Transverse colon (tissue), 4 donors: ENCODE measurements at places on chromosomes 1 and 21. TPM values are rescaled to one million over a fixed set of nuclear protein-coding genes. Genes with fewer than 3 reads are reported as not detected.

GRCh38 chr1:79604490-79605198, 598.1 kb upstream of the ADGRL4 start:
- DNase-seq, result no peak

DNA sequence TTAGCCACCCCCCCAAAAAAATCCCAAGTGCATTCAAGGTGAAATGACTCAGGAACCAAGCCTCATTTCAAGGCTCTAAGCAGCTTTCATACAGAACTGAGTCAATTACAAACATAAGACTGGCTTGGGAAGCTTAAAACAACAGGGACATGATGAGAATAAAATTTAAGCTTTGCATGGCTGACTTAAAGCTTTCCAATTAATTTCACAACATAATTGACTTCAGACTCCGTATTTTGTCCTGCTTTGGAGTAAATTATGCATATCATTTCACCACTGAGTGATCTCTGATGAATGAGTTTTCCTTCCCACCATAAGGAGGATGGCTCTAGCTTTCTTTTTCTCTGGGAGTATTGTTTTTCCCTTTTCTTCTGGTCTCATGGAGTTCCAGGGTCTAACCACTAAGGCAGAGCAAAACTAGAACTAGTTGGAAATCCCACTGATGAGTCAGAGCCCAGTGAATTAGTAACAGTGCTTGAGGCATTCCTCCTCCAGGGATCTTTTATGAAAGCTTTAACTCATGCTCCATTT, 72.8 kb downstream of the XCL2 start:
- no peak for DNase-seq

GRCh38 chr21:34094949-34095348, 21.6 kb downstream of the MRPS6 start:
- no peak for DNase-seq

ORC1 gene
- 1.7 TPM for total RNA-seq

SPRR4 gene
- not detected for total RNA-seq

AIDA gene
- total RNA-seq, result 40.2 TPM

TNN gene
- total RNA-seq, result not detected

DNA sequence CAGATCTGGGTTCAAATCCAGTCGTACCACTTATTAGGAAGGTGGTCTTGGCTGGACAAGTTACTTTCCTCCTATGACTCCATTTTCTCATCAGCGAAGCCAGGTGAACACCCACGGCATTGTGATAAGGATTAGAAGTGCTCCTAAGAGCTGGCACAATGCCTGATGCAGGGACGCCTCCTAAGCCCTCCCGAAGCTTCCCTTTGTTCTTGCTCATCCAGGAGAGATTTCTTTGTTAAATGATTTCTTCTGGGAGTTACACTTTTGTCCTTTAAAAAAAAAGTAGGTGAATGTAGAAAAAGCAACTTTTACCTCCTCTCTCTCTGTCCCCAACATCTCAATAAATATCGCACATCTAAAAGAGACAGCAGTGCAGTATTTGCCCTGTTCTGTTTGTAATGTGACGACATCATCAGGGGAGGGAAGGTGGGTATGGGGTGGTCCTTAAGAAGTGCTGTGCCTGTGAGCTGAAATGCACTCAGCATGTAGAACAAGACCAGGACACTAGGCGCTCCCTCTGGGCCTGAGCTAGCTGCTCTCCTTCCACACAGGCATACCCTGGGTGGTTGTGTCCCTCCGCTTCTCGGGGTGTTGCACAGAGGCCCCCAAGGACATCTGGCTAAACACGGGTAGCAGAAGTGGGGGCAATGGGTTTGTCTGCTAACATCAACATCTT, 43.9 kb downstream of the SUSD4 start:
- DNase-seq, result no peak

DNA sequence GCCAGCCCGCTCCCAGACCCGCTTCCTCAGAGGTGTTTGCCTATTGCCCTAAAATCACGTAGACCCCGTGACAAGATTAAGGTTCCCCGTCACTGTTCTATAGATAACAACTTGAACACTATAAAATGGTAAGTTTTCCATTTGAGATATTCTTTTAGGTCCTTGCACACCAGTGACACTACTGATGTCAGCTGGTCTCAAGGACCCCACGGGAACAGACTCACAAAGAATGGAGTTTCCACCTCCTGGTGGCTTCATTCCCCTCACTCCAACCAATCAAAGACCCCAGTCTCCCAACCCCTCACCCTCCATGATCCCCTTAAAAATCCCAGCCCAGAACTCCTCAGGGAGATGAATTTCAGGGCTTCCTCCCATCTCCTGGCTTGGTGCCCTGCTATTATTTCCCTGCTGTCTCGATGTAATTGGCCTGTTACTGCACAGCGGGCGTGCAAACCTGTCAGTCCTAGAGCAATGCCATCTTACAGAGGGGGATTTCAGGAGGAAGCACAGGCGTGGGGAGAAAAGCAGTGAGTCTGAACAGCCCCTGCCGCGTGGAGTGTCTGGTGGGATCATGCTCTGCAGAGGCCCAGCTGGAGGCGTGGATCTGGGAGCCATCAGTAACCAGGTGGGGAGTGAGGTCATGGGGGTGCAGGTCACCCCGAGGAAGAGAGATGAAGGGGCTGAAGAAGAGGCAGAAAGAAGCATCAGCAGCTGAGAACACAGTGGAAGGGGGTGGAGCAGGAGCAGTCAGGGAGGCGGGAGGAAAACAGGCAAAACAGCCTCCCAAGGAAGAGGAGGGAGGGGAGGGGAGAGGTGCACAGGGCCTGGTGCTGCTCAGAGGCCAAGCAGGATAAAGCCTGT, 35.1 kb upstream of the LBR start:
- no peak for DNase-seq
